Cortex of kidney (tissue), 1 donor: ENCODE measurements at places on chromosomes 12 and 14.

- no peak for DNase-seq
These were observed 8.4 kb upstream of the SALL2 start for GRCh38 chr14:21534576-21534975.

DNA sequence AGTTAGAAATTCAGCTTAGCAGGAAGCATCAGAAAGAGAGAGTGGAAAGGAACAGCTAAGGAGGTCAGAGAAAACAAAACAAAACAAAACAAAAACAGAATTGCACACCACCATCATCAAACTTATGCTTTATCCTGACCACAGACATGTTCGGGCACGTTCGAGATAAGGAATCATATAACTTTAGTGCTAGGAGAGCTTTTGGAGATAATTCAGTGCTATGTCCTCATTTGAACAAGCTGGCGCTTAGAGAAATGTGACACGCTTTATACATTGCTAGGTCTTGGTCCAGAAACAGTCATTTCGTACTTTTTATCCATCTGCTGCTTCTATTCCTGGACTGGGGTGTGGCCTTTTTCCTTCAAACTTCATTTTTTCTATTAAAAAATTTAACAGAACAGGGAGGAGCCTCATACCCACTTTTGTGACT, 213.1 kb downstream of the PTPRO start:
- DNase-seq: no peak

GRCh38 chr14:72557671-72558070, 336.2 kb downstream of the DPF3 start:
- no peak for DNase-seq

GRCh38 chr12:42502682-42503081, 86.9 kb downstream of the PRICKLE1 start:
- DNase-seq: no peak

- DNase-seq: no peak
These were observed 53.9 kb downstream of the ANAPC7 start for GRCh38 chr12:110349514-110350151.

- DNase-seq: no peak
These were observed 513.0 kb upstream of the SEL1L start for GRCh38 chr14:82046512-82047226.

DNA sequence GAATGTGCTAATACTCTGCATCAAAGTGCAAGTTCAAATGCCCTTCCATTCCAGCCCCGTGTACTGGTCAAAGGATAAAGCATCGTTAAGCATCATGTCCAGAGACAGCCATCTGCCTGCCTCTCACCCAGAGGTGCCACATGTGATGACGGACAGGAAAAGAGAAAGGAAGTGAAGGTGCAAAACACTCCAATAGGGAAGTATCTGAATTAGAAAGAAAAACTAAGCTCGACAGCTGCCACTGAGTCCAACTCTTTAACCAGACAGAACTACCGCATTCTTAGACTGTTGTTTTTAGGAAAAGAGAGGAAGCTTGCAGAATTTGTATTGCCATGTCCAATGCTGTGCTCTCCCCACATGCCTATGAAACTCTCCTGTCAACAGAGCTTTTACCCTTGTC, 465.0 kb upstream of the SOX5 start:
- DNase-seq: no peak

- DNase-seq: no peak
These were observed 10.0 kb downstream of the TMCC3 start for GRCh38 chr12:94640134-94640928.

DNA sequence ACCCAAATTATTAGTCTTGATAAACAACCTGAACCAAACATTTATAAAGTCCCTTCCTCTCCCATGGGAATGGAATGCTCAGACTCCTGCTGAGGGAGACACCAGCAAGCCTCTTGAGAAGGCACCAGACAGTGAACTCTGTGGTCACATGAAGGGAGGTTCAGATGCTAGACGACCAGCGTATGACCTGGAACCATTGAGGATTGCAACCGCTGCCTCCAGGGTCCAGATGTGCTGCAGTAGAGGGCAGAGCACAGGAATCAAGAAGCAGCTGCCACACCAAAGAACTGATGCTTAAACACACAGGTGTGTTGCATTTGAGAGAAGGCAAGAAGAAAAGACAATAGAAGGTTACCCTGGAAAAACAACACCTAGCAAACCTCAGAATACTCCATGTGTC, 592.4 kb downstream of the AACS start:
- no peak for DNase-seq

DNA sequence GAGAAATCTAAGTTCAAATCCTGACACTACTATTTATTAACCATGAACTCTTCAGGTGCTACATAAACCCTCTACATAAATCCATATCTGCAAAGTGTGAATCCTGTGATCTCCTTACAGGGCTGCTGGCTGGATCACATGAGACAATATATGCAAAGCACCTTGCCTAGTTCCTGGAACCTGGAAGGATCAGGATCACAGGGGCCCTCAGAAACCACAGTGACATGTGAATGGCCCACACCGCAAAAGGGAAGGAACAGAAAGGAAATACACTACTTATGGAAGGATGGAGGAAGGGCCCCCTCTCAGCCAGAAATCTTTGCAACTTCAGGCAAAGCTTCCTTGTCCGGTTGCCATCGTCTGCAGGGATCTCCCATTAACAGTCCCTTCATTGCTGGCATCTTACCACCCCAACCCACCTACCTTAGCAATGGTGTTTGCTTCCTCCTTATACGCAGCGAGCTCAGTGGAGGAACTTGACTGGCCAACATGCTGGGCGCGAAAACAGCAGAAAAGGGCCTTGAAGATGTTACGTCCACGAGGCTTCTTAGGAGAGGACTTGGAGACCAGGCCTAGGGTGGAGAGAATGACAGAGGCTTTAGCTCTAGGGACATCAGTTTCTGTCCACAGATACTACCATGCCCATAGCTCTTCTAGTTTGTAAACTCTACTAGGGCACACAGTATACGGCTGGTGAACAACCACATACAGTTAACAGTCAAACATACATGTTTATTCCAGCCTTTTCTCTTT, 10.7 kb upstream of the AVIL start:
- DNase-seq: no peak

- no peak for DNase-seq
These were observed 180.9 kb downstream of the ETV6 start for GRCh38 chr12:11830307-11830801.

GRCh38 chr14:93543766-93544165, 113.0 kb downstream of the UNC79 start:
- no peak for DNase-seq

GRCh38 chr14:63231766-63232165, 27.5 kb downstream of the RHOJ start:
- no peak for DNase-seq

GRCh38 chr12:127496255-127496654, 770.7 kb upstream of the TMEM132C start:
- no peak for DNase-seq

DNA sequence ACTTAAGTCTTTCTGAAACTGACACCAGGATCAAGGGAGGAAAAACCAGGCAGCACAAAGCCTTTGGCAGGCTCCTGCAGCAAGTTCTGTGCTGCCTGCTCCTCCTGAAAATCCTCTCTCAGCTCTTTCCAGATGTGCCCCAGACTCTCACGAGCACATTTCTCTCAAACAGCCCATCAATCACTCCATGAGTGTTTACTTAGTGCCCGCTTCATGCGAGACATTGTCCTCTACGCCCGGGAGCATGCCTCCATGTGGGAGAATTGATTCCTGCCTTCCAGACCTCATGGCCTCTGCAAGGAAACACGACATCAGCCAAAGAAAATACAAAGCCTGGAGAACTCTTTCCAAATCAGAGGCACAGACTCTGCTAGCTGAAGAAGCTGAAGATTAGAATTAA, 46.5 kb upstream of the TSPAN11 start:
- no peak for DNase-seq

GRCh38 chr12:44979918-44980317, 71.0 kb downstream of the DBX2 start:
- no peak for DNase-seq

GRCh38 chr14:29075761-29076160, 309.2 kb downstream of the FOXG1 start:
- DNase-seq: no peak

DNA sequence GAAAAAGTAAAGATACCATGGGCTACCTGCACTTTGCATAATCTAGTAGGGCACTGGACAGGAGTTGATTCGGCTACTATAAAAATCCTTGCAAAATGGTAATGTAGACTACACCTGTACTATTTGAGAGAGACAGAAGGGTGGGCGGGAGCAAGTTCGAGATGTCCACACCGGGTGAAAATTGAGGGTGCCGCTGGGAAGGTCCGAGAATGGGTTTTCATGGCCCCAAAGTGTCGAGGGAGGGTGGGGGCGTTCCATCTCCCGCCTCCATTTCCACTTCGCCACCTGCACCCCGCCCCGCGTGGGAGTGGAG, 648 bp downstream of the SNX6 start:
- DNase-seq: no peak

- DNase-seq: no peak
These were observed 161.1 kb downstream of the SUDS3 start for GRCh38 chr12:118537481-118537917.

- DNase-seq: no peak
These were observed 24.6 kb downstream of the TTC9 start for GRCh38 chr14:70666361-70666686.

DNA sequence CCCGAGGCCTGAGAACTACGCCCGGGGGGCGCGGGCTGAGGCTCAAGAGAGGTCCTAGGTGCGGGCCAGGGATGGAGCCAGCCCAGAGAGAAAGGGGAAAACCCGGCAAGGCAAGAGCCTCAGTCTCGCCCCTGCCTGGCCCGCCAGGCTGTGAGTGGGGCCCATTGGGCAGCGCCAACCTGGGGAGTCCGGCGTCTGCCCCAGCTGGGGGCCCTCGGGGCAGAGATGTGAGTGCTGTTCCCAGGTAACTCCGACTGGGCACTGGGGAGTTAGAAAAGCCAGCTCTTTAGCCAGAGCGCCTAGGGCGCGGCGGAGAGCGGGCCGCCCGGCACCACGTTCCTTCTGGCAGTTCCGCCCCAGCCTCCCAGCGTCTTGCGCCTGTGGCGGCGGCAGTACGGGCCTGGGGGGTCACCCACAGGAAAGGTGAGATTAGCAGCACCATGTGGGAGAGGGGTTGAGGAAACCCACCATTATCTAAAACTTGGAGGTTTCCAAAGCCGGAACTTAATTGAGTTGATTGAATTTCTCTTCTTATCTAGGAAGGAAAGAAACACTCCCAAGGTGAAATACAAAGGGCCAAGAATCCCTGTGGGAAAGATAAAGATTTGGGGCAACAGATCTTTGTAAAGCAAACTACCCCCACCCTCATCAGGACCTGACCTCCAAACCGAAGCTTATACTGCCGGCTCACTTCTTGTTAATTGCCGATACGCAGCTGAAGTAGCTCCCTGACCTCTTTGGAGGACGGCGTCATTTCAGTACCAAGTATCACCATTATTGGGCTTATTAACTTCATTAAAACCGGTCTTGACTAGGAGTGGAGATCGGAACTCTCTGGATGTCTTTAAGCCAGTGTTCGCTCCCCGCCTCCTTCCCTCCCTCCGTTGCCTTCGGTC, 11.6 kb downstream of the OTX2 start:
- no peak for DNase-seq

- DNase-seq: no peak
These were observed 441.3 kb downstream of the DAD1 start for GRCh38 chr14:22147716-22148115.

GRCh38 chr12:10736463-10736862, 13.3 kb upstream of the YBX3 start:
- no peak for DNase-seq

GRCh38 chr14:64465831-64466554, 694 bp downstream of the AKAP5 start:
- DNase-seq: no peak

DNA sequence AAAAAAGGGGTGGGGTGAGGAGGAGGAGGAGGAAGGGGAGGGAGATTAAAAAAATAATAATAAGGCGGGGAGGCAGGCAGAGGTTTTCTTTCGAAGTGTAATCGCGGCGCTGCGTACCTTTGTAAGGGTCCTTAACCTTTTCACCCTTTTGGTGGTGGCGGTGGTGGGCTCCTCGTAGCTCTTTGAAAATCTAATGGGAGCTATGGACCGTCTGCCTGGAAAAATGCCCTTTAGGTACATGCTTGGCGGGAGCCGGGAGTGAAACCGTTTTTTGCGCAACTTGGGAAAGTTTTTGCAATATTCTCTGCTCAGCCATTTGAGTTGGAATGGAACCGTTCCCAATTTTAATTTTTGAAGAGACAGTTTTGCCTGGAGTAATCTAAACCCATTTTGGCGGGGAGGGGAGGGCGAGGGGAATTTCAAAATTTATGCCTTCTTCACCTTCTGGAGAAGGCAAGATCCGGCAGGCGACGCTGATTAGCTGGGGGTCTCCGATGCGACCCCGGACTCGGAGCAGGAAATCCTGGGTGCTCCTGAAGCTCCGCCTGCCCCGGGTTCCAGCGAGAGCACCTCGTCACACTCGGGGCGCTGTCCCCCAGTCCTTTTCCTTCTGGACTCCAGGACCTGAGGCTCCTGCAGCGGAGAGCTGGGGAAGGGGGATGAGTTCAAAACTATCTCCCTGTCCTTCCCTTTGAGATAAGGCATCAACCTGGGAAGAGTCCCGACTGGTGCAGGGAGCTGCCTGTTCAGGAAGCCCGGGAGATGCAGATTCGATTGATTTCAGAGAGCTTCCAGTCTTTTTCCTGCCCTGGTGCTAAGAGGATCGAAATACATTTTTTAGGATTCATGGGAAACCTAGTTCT, 74.6 kb upstream of the TBX5 start:
- no peak for DNase-seq

DNA sequence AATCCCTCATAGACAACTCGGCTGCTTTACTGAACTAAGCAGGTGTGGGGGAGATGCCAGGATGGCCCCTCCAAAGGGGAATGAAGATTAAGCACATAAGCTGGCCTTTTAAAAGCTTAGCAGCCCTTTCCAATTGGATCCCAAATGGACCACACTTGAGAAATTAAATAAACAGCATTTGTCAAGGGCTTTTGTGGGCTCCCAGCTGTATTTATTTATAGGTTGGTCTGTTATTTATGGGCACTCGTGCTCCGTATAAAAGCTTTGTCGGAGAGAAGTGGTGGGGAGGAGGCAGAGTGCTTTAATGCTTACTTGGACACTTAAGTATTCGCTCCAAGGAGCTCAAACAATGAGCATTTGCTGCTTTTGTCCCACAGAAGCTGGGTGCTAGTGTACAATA, 580.2 kb downstream of the MED13L start:
- DNase-seq: no peak

GRCh38 chr12:19206493-19207077, 77.1 kb downstream of the PLEKHA5 start:
- DNase-seq: no peak

DNA sequence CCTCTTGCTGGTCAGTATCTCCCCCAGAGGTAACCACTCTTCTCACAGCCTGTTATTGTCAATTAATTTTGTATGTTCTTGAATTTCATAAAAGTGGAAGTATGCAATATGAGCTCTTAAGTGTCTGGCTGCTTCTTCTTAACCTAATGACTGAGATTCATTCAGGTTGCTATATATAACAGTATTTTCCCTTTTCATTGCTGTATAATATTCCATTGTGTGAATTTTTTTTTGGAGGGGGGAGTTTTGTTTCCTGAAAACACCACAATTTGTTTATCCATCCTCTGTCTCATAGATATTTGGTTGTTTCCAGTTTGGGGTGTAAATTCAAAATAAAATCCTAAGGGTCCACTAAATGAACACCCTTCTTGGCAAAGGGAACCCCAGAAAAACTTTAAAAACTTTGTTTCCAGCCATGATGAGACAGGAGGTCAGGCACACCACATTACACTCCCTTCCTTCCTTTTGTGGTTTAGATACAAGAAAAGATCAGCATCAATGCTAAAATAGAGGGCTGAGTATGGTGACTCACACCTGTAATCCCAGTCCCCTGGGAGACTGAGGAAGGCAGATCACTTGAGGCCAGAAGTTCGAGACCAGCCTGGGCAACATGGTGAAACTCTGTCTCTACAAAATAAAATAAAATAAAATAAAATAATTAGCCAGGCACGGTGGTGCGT, 4.1 kb upstream of the DAO start:
- DNase-seq: no peak

- no peak for DNase-seq
These were observed 1.0 kb downstream of the SOCS4 start for GRCh38 chr14:55028066-55028465.
